ENCODE measurements at places on chromosomes 12 and 14.

DNA sequence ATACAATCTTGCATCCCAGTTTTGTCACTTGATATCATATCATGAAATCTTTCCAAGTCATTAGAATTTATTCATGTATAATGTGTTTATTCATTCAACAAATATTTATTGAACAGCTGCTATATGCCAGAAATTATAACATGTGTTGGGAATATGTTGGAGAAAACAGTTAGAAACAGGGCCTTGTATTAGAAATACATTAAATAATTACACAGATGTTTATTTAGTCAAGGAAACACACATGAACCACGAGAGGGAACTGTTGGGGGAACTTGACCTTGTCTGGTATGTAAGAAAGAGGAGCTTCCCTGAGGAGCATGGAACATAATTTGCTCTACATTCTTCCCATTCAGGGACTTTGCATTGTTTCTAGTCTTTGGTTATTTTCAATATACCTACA is 191.7 kb upstream of the FRMD6 start:
- no peak for DNase-seq

GRCh38 chr12:3950714-3951320 is 77.6 kb upstream of the PARP11 start:
- no peak for DNase-seq

DNA sequence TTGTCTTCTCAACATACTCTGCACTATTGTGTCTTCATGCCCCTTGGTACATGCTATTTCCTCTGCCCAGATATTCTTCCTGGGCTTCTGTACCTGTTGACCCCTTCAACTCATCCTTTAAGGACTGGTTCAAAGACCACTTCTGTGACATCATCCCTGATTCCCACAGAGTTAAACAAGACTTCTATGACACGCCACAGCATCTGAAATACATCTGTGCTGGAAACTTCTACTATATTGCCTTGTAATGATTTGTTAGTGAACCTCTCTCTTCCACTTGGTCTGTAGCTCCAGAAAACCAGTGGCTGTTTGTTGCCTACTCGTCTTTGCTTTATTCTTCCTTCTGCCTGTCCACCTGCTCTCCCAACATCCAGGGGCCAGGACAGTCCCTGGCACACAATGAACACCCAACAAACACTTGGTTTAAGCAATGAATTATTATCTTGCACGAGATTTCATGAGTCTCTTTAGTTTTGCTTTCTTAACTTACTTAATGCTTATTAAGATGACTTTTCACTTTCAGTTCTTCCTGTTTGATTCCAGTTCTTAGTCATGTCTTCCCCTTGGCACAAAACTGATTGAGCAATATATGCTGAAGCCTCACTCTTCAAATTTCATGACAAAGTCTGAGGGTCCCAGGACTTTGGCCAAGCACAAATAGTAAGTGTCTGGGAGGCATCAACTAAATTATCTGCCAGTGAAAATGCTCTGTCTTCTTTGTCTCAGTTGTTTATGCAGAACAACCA is 485.9 kb downstream of the APAF1 start:
- DNase-seq = no peak

- no peak for DNase-seq
These were observed 46.6 kb upstream of the CDKN3 start for GRCh38 chr14:54350203-54350602.

- DNase-seq = no peak
These were observed 62.2 kb downstream of the TBX5 start for GRCh38 chr12:114343585-114344302.
